Calu3 (cell line): ENCODE measurements at places on chromosomes 13 and 19.

- no peaks in the 10 kb centered on the region for H3K27me3 ChIP-seq
- no peak for DNase-seq
- H3K4me1 ChIP-seq, result peaks cover 7% of the 10 kb centered on the region
- H3K4me3 ChIP-seq, result no peak overlapping the region
Measured at GRCh38 chr13:37481011-37481884, 117.3 kb downstream of the POSTN start.

GRCh38 chr13:36815062-36815461 is 4.0 kb upstream of the RFXAP start:
- H3K36me3 ChIP-seq, result peaks cover 19% of the 10 kb centered on the region
- H3K27ac ChIP-seq, result no peak overlapping the region
- H3K27me3 ChIP-seq, result no peaks in the 10 kb centered on the region
- H3K4me3 ChIP-seq, result no peak overlapping the region
- DNase-seq, result no peak

DNA sequence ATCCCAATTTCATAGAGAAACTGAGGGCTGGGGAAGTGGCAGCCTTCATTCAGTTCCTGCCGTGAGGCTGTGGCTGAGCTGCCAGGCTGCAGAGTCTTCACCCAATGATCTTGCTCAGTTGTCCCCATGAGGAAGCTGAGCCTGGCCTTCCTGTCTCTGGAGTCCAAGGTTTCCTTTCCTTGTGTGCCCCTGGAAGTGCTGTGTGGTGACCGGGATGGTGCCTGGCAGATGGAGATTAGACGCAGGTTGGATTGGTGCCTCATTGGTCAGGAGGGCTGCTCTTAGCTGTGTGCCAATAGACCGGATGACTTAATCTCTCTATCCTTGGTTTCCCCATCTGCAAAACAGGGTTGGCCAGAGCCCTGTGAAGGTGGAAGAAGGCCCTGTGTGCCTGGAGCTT is 24.6 kb downstream of the DNM2 start:
- H3K27me3 ChIP-seq, result no peaks in the 10 kb centered on the region
- H3K4me3 ChIP-seq, result no peak overlapping the region
- no peaks in the 10 kb centered on the region for H3K36me3 ChIP-seq
- no peak for DNase-seq

GRCh38 chr19:6527893-6528543 is 2.8 kb upstream of the TNFSF9 start:
- peak overlapping the region; percentile 37 for H3K27ac ChIP-seq
- peaks cover 18% of the 10 kb centered on the region for H3K36me3 ChIP-seq
- peaks cover 30% of the 10 kb centered on the region for H3K4me1 ChIP-seq
- no peak overlapping the region for H3K4me3 ChIP-seq
- DNase-seq, result no peak

GRCh38 chr13:72763411-72763810 is 18.3 kb downstream of the DIS3 start:
- H3K4me3 ChIP-seq, result no peak overlapping the region
- DNase-seq, result no peak
- no peaks in the 10 kb centered on the region for H3K36me3 ChIP-seq
- H3K4me1 ChIP-seq, result no peaks in the 10 kb centered on the region
- H3K27me3 ChIP-seq, result no peaks in the 10 kb centered on the region

DNA sequence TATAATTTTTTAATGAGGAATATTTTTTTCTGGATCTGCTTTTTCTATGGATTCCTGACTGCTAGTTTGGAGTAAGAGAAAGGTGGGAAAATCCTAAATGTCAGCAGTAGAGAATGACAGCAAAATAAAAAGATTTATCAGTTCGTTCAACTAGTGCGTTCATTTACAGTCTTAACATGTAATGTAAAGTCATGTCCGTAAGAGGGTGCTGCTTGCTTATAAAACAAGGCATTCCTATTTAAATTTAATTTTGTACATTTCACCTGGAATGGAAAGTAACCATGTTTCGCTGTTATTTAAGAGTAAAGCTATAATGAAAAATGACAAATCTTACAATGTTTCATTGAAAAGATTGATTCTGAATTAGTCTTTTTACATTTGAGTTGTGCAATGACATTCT is 76.6 kb downstream of the ZMYM2 start:
- H3K4me1 ChIP-seq, result no peaks in the 10 kb centered on the region
- H3K4me3 ChIP-seq, result no peak overlapping the region
- no peak for DNase-seq
- H3K36me3 ChIP-seq, result peaks cover 20% of the 10 kb centered on the region
- H3K27ac ChIP-seq, result no peak overlapping the region

- H3K27me3 ChIP-seq, result no peaks in the 10 kb centered on the region
- peaks cover 47% of the 10 kb centered on the region for H3K4me1 ChIP-seq
- DNase-seq, result no peak
- H3K27ac ChIP-seq, result peak overlapping the region; percentile 92
- H3K36me3 ChIP-seq, result peaks cover 16% of the 10 kb centered on the region
- H3K4me3 ChIP-seq, result peak overlapping the region; percentile 50
Measured at GRCh38 chr13:45143346-45143751, 23.0 kb downstream of the GTF2F2 start.

DNA sequence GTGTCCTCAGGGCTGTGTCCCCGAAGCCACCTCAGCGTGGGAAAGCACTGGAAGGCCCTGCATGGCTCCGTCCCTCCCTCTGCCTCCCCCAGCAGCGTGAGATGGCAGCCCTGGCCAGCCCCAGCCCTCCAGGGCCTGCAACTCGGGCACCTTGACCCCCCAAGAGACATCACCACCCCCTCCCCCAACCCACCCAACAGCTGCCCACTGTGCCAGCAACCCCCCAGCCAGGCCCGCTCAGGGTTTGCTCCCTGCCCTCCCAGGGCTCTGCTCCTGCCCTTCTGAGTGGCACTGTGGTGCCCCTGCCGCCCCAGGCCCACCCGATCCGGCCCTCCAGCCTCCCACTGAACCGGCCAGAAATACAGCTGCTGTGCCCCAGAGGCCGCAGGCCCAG is 1.5 kb upstream of the ASPDH start:
- H3K4me1 ChIP-seq, result peaks cover 13% of the 10 kb centered on the region
- no peak overlapping the region for H3K4me3 ChIP-seq
- no peak for DNase-seq

- H3K36me3 ChIP-seq, result peaks cover 12% of the 10 kb centered on the region
- H3K27me3 ChIP-seq, result no peaks in the 10 kb centered on the region
- H3K4me1 ChIP-seq, result peaks cover 26% of the 10 kb centered on the region
- DNase-seq, result peak; percentile 47
Measured at GRCh38 chr19:19606021-19606420, 12.5 kb downstream of the PBX4 start.

DNA sequence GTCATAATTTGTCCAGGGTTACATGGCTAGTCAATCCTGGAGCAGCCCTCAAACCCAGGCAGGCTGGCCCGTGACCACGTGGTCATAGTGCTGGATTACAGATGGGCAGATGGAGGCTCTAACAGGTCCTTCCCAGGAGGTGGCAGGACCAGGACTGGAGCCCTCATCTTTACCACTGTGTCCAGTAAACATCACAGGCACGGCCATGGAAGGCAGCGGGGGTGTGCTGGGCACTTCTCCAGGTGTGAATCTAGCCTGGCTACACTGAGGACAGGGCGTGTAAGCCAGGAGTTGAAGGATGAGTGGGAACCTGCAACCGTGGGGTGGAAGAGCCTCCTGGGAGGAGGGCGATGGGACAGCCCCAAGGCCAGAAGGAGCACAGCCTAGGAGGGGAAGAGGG is 6.1 kb downstream of the CIC start:
- H3K27me3 ChIP-seq, result no peaks in the 10 kb centered on the region
- H3K36me3 ChIP-seq, result peaks cover 29% of the 10 kb centered on the region
- no peak for DNase-seq
- no peak overlapping the region for H3K27ac ChIP-seq

- peaks cover 23% of the 10 kb centered on the region for H3K4me1 ChIP-seq
- H3K27ac ChIP-seq, result no peak overlapping the region
- peaks cover 6% of the 10 kb centered on the region for H3K36me3 ChIP-seq
- peak; percentile 42 for DNase-seq
Measured at GRCh38 chr19:35845215-35846037, 6.9 kb downstream of the NPHS1 start.

- DNase-seq, result peak; percentile 32
- no peaks in the 10 kb centered on the region for H3K27me3 ChIP-seq
- no peaks in the 10 kb centered on the region for H3K36me3 ChIP-seq
- H3K27ac ChIP-seq, result no peak overlapping the region
Measured at GRCh38 chr19:15210323-15210781, 9.6 kb upstream of the NOTCH3 start.

DNA sequence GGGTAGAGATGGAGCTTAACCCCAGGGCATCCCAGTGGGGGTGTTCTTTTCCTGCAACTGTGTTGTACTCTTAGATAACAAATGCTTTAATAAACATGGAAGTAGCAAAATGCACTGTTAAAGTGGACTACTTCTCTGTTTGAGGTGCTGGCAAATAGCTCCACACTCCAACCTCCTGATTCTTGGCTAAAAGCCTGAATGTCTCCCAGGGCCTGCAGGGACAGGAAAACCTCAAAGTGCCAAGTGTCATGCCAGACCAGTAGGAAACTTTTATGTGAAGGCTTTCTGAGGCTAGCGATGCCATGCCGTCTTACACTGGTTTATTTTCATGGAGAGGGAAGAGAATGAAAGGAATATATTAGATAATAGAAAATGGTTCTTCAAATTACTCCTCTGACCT is 6.8 kb downstream of the FREM2 start:
- H3K4me1 ChIP-seq, result peaks cover 17% of the 10 kb centered on the region
- H3K4me3 ChIP-seq, result peak overlapping the region; percentile 52
- H3K27ac ChIP-seq, result no peak overlapping the region
- H3K36me3 ChIP-seq, result peaks cover 8% of the 10 kb centered on the region
